ENCODE measurements at places on chromosomes 3 and 15.
A peak's percentile ranks its signal among the peaks of the same experiment; 100 is the strongest.

- H3K27me3 ChIP-seq: no peaks in the 10 kb centered on the region
- H3K27ac ChIP-seq: no peak overlapping the region
- H3K4me1 ChIP-seq: no peaks in the 10 kb centered on the region
- no peaks in the 10 kb centered on the region for H3K36me3 ChIP-seq
- H3K4me3 ChIP-seq: no peak overlapping the region
- DNase-seq: no peak
Measured at GRCh38 chr3:100480081-100480480, 12.3 kb upstream of the TMEM45A start.

GRCh38 chr3:15205934-15206661, at the start of gene CAPN7:
Gene CAPN7, plus strand, starts transcription at chr3:15206246. Its CDS starts 250 bp downstream, at chr3:15206496.
- peaks cover 4% of the 10 kb centered on the region for H3K36me3 ChIP-seq
- no peaks in the 10 kb centered on the region for H3K27me3 ChIP-seq
- H3K27ac ChIP-seq: peak within 1 kb of the TSS; percentile 99
- peak within 1 kb of the TSS; percentile 77 for H3K4me3 ChIP-seq
- H3K4me1 ChIP-seq: peaks cover 19% of the 10 kb centered on the region
- DNase-seq: peak; percentile 97

DNA sequence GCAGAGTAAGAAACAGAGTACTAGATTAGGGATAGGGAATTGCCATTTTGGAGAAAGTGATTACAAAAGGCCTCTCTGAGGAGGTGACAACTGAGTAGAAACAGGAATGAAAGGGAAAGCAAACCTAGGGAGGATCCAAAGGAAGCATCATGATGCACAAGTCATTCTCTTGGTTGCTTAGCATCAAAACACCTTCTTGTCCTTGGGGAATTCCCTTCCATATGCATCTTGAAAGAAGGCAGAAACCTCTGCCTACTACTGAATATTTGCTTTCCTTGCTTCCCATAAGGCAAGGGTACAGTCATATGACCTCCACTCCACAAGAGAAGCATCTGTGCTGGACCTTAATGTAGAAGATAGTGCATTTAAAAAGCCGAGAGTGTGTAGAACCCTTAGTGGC, 24.1 kb downstream of the GABPB1 start:
- no peak overlapping the region for H3K27ac ChIP-seq
- H3K36me3 ChIP-seq: no peaks in the 10 kb centered on the region
- H3K27me3 ChIP-seq: no peaks in the 10 kb centered on the region
- no peaks in the 10 kb centered on the region for H3K4me1 ChIP-seq

DNA sequence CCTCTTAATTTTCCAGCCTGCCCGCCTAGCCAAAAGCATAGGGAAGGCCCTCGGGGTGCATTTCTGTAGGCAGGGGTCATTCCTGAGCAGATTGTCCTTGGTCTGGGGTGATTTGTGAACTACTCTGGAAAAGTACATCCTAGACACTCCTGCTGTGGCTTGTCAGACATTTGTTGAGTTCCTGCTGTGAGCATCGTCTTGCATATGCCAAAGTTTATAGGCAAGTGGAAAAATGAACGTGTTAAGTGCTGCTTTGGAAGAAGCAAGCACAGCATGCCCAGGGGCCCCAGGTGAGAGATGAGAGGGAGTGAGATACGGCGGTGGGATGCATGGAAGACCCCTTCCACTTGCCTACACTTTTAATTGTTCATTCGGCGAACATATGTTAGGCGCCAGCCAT, 237.7 kb upstream of the ST8SIA2 start:
- no peaks in the 10 kb centered on the region for H3K4me1 ChIP-seq
- H3K4me3 ChIP-seq: no peak overlapping the region
- peaks cover 8% of the 10 kb centered on the region for H3K36me3 ChIP-seq
- no peak overlapping the region for H3K27ac ChIP-seq
- no peaks in the 10 kb centered on the region for H3K27me3 ChIP-seq

DNA sequence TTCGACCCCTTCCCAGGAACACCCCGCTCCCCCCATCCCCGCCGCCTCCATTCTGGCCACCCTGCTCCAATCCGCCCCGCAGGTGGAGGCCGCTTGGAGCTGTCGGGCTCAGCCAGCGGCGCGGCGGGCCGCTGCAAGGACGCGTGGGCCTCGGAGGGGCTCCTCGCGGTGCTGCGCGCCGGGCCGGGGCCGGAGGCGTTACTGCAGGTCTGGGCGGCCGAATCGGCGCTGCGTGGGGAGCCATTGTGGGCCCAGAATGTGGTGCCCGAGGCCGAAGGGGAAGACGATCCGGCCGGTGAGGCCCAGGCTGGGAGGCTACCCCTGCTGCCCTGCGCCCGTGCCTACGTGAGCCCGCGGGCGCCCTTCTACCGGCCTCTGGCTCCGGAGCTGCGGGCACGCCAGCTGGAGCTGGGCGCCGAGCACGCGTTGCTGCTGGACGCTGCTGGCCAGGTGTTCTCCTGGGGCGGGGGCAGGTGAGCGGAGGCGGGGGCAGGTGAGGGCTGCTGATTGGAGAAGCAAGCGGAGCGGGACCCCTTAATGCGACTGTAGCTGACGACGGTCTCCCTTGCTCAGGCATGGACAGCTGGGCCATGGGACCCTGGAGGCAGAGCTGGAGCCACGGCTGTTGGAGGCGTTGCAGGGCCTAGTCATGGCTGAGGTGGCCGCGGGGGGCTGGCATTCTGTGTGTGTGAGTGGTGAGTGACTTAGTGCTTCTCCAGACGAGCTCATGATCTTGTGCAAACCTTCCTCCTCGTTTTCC, 2.5 kb downstream of the RCCD1 start:
- peak; percentile 54 for DNase-seq
- peaks cover 9% of the 10 kb centered on the region for H3K36me3 ChIP-seq
- no peak overlapping the region for H3K27ac ChIP-seq
- peak overlapping the region; percentile 41 for H3K4me3 ChIP-seq
- H3K4me1 ChIP-seq: peaks cover 9% of the 10 kb centered on the region

Measured in cardiac muscle cell (in vitro differentiated cells and primary cell).